Dermis microvascular lymphatic vessel endothelial cell (primary cell): ENCODE measurements at places on chromosomes 4 and X. TPM values are rescaled to one million over a fixed set of nuclear protein-coding genes. Genes with fewer than 3 reads are reported as not detected.

Gene USP51
- 0.39 and 1.9 TPM in 2 replicates for total RNA-seq

- no peak for DNase-seq
These were observed 1.7 kb downstream of the PLAC8 start for GRCh38 chr4:83112678-83113428.

DNA sequence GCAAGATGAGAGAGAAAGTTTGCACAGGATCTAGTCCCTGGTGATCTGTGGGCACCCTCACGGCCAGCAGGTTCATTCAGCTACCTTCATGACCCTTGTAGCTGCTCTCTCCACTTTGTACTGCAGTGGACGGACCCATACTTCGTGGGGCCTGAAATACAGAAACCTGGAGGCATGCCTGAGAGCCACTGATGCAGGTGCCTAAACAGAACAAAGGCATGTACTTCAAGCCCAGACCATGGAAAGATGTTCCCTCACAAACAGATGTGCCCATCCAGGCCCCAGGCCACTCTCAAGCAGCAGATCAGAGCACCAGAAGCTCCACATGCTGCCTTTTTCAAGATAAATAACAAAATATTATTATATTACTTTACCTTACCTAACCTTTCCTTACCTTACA lies 1629.0 kb downstream of the ARAP2 start:
- DNase-seq: no peak

GRCh38 chrX:108091878-108092291 lies 307 bp downstream of the ATG4A start:
- DNase-seq: no peak

Gene MAGEB2
- total RNA-seq: not detected in 2 replicates

DNA sequence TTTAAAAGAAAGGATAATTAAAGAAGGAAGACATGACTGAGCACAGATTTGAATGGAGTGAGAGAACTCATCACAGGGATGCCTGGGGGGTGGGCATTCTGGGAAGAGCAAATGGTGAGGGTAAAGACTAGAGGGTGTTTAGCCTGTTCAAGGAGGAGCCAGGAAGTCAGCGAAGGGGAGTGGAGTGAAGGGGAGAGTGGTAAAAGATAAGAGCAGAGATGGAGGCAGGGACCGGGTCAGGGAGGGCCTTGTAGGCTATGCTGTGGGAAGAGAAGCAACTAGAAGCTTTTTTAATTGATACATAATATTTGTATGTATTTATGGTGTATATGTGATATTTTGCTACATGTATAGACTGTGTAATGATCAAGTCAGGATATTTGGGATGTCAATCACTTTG lies 2.2 kb upstream of the VGLL1 start:
- no peak for DNase-seq

GRCh38 chr4:39792128-39792527 lies 94.2 kb downstream of the UBE2K start:
- DNase-seq: no peak

DNA sequence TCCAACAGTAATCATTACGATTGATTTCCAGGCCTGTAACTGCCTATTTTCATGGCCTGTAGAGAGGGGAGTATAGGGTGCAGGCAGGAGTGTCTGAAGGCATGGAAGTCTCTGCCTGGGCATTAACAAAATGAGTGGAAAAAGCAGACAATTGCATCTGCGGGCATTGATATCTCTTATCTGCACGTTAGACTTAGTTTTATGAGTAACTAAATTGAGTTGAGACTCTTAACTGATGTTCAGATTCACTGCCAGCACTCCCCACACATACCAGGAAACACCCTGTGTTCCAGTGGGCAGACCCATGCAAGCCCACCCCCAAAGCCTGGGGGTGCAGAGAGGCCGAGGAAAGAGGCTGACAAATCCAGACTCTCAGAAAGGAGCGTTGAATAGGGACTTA lies 33.3 kb downstream of the F11 start:
- DNase-seq: no peak

GRCh38 chrX:87900320-87900908 lies 382.8 kb downstream of the KLHL4 start:
- DNase-seq: no peak

Gene TBC1D14
- total RNA-seq: 17.1 and 20.6 TPM in 2 replicates

Gene GRPEL1
- total RNA-seq: 18.7 and 18.8 TPM in 2 replicates

Gene PAGE4
- total RNA-seq: not detected in 2 replicates

- DNase-seq: no peak
These were observed 105.1 kb upstream of the CAMK2D start for GRCh38 chr4:113866611-113867010.

GRCh38 chrX:47296766-47297365 lies 64.1 kb downstream of the USP11 start:
- DNase-seq: no peak

GRCh38 chr4:8141935-8142334 lies 16.7 kb downstream of the ABLIM2 start:
- DNase-seq: no peak

DNA sequence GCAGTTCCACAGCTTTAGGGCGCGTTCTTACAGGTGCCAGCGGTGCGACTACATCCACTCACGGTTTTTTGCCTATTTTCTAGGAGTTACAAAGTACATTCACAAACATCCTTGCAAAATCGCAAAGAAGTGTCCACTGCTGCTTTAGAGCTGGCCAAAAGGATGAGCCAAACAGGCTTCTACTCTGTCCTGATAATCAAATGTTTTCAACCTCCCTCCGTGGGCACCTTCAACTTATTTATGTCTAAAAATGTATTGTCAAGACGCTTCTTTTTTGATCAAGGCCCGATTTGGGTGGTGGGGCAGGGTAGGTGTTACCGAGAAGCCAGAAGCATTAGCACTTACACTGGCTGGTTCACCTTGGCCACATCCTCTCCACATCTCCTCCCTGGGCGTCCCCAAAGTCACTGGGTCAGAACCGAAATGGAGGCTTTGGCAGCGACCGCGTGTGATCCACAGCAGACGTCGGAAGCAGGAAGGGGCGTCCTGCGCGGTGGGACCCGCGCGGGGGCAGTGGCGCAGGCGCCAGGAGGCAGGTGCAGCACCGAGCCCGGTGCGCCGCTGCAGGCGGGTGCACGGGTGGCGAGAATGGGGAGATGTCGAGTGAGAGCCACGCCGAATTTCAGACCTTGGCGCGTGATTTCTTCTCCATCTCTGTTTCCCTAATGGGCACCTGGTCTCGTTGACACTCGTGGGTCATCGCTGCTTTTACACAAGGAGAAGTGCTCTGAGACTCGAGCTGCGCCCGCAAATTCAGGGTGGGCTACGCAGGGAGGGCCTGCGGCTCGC lies 16.9 kb downstream of the NKX3-2 start:
- DNase-seq: no peak

DNA sequence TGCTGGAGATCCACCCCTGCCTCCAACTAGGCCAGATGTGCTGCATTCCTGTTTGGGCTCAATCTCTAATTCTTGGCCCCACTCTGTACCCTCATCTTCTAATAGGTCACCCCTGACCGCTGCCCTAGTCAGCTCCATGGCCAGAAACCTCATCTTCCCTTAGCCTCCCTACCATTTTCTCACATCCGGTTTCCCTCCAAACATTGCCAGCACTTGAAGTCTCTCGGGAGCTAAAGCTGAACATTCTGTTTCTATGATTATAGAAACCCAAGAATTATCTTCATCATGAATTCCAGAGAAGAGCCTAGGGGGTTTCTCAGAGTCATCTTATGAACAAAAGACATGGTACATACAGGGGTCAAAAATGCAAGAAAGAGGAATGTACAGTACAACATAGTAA lies 179.7 kb downstream of the AMELX start:
- no peak for DNase-seq

Gene RAB40AL
- 0.13 and 0.38 TPM in 2 replicates for total RNA-seq

GRCh38 chr4:83651846-83652245 lies 115.9 kb downstream of the GPAT3 start:
- no peak for DNase-seq

Gene XAGE1B
- not detected in 2 replicates for total RNA-seq

DNA sequence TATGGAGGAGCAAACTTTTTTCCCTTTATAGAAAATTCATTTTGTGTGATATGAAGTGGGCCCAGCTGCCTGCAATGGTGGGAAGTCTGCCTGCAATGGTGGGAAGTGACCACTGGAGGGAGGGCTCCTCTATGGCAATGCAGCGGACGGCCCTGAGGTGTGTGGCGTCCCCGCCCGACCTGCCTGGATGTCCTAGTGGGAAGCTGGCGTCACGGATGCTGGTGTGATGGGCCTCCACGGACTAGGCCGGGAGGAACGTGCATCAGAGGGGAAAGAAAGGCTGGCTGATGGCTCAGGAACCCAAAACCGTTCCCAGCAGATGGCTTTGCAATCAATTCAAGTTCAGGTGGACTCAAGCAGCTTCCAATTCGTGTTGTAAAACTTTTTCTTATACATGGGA lies 177.9 kb downstream of the AFAP1 start:
- peak; percentile 43 for DNase-seq

- DNase-seq: no peak
These were observed 94.8 kb upstream of the ADAMTS3 start for GRCh38 chr4:72663828-72664227.

- DNase-seq: no peak
These were observed 3.4 kb downstream of the GPR78 start for GRCh38 chr4:8583655-8584025.

Gene DHRSX
- total RNA-seq: 13.7 and 16.4 TPM in 2 replicates

DNA sequence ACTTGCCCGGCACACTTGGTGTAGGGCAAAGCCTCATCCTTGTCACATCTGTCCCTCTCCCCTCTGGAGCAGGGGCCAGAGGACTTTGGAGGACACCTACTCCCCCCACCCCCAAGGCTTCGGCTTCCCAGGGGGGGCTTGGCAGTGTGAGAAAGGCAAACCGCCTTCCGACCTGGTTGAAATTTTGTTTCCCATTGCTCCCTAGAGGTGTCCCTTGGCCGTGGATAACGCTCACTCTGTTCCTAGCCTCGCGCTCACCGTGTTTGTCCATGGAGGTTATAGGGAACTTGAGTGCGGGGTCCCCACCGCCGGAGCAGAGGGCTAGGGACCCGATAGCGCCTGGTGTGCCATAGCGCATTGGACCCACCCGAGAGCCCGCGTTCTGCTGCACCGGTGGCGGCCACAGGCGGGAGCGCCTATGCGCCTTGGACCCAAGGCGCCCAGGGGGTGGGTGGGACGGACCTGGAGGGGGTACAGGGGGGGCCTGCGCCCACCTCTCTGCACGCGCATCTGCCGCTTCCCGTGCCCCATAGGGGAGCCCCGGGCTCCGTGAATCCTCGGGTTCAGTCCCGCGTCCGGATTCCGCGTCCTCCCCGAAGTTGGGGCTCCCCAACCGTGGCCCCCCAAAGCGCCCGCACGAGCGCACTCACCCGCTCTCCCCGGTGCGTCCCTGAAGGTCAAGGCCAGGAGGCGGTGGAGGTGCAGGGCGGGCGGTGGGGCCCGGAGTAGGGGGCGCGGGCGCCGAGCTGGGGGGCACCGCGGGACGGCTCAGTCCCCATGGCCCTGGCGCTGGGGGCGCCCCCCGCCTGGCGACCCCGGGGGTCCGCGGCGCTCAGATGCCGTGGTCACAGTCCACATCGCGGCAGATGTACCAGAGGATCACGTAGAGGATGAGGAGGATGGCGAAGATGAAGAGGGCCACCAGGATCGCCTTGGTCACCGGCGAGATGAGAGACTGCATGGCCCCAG lies 82.7 kb upstream of the DHRSX start:
- DNase-seq: no peak

GRCh38 chr4:2795300-2795892 lies 2.5 kb downstream of the SH3BP2 start:
- DNase-seq: no peak

DNA sequence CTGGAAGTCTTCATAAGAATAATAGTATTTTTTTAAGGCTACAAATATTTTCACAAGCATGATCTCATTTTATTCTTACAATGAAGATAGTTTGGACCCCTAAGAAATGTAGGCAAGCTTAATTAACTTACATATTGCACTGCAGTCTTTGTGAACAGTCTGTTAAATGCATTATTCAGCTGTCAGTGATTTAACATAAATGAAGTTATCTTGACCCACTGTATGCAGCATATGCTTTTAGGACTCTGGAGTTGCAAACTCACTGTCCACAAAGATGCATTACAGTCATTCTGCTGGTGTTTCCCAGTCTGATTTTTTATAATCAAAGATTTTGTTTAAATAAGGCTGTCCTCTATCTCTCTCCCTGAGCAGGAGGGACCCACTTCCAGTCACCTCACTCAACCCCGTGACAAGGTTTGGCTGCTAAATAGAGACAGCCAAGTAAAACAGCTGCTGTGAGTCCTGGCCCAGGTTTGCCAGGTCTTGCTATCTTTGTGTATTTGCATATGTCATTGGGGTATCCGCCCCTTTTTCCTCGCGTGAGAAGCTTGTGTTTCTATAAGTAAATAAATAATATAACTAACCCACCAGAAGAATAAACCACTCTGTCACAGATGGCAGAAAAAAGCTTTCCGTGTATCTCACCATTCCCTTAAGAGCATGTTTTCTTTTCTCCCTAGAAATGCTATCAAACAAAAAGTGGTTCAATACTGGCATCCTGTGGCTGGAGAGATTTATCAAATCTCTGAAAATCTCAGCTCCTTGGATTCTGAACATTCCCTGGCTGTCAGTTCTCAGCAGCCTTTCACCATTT lies 67.0 kb downstream of the SLC7A11 start:
- no peak for DNase-seq

- DNase-seq: peak; percentile 56
These were observed 675 bp downstream of the PRIMPOL start for GRCh38 chr4:184649971-184650855.

DNA sequence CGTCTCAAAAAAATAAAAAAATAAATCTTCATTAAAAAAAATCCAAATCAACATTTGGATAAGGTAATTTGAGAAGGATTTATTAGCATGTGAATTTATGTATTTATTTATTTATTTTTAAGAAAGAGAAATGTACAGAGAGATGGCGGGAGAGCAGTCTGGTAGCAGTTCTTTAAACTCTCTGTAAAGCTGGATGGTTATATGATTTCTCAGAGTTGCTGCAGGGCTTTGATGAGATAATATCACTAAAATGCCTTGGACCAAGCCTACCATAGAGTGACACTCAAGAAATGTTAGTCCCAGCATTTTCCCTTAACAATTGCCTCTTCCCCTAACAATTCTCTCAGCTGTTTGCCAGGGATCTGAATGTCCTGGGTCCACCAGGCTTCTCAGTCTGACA lies 103.4 kb upstream of the LNX1 start:
- DNase-seq: no peak

DNA sequence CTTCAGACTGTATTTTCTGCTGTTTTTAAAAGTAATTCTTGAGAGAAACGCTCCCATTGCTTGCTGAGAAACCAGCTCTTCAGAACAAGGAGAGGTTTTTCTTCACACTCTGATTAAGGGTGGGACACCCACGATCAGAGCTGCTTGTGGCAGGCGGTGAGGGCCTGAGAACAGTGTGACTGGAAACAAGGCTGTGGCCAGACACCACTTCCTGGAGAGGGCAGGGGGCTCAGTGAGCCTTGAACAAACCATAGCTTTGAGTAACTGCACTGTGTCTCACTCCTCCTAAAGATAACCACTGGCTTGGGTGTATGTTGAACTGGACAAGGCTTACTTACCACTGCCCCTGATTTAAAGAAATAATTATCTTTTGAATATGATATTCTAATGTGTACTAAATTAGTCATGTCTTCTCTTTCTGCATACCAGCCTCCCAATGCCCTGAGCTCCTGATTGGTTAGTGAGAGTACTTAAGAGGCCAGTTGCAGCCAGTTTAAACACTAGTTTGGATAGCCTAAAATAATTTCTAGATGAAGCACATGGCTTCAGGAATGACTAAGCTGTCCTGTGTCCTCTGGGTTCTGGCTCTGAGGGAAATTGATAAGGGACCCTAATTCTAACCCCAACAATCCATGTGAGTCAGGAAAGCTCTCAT lies 3.7 kb upstream of the GPR82 start:
- no peak for DNase-seq
